Activated naive CD8-positive, alpha-beta T cell treated with anti-CD3 and anti-CD28 coated beads for 36 hours (primary cell): ENCODE measurements at places on chromosomes 3 and 15.

GRCh38 chr3:178518660-178519396, 17.4 kb upstream of the KCNMB2 start:
- no peak for DNase-seq

- no peak for DNase-seq
Observed at GRCh38 chr3:169241991-169242707, 421.4 kb downstream of the MECOM start.

DNA sequence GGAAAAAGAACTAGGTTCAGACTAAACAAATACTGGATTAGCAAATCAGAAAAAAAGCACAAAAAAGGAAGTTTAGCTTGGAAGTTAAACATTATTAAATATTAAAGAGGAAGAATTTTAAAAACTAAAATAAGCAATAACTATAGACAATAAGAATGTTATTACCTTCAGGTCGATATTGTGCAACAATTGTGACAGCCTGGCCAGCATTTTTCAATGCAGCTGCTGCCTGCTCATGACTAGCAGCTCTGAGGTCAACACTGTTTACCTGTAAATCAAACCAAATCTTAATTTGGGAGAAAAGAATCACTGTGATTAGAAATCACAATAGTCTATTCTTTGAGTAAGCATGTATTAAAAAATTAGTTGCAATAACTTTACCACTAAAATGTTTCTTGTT, 75.1 kb upstream of the MELTF start:
- DNase-seq, result no peak

- DNase-seq, result no peak
Observed at GRCh38 chr15:57556040-57556439, 35.7 kb upstream of the MYZAP start.

DNA sequence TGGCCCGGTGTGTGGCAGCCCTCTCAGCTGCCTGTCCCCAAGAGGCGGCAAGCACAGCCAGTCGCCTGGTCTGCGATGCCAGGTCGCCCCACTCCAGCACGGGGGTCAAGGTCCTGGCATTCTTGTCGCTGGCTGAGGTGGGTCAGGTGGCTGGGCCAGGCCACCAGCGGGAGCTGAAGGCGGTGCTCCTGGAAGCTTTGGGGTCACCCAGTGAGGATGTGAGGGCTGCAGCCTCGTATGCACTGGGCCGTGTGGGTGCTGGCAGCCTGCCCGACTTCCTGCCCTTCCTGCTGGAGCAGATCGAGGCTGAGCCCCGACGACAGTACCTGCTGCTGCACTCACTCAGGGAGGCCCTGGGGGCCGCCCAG, 20.8 kb downstream of the CAND2 start:
- no peak for DNase-seq

DNA sequence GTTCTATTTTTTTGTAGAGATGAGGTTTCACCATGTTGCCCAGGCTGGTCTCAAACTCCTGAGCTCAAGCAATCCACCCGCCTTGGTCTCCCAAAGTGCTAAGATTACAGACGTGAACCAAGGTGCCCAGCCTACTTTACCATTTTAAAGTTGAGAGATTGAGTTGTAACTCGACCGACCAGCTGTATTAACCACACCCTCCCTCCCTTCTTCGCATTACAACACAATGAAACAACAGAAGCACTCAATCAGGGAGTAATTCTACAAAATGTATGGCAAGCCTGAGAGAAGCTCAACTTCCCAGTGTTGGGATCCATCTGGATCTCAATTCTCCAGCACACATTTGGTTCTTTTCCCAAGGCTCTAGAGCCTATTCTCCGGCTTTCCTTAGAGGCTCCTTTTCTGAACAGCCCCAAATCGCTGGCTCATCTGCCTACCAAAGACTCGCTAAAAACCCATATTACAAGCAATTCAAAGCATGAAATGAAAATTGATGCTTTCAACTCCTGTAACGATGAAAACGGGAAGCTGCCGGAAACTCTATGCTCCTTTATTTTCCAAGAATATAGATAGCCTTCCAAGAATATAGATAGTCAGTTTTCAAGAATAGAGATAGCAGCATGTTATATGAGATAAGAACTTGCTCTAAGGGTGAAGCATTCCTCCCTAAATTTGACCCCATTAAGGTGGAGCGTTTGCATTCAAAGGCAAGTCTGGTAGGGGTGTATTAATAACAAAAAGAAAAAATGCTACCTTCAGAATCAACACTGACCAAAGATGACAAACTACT, 450.9 kb downstream of the MAGI1 start:
- DNase-seq, result no peak

DNA sequence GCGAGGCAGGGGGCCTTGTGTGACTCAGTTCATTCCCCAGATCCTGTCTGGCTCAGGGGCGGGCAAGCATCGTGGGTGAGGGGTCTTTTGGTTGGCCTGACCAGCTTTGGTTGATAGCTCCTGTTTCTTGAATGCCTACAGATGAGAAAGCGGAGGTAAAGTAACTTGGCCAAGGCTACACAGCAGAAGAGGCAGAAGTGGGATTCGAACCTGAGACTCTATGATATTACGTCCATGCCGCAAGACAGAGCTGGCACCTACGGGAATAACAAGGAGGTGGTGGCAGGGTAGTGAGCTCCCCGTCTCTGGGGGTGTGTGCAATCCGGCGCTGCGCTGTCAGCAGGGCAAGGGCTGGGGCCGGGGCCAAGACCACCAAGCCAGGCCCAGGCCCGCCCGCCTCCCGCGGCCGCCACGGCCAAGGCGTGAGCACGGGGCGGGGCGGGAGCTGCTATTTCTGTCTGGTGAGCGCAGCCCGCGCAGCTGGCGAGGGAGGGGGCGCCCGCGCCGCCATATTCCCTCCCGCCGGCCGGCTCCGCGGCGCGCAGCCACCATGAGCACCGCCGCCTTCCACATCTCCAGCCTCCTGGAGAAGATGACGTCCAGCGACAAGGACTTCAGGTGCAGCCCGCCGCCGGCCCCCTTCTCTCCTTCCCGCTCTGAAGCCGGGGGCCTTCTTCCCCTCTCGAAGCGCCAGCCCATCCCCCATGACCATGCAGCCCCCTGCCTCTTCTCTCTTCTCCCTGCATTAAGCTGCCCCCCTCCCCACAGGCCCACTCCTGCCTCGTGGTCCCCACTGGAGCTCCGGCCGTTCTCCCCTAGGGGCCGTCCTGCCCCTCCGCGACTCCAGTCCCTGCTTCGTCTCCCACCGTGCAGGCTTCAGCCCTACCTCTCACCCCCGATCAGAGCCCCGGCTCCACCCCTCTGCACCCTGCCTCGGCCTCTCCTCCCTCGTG, at the start of gene CAND2:
Gene CAND2 (plus strand): TSS at position 510 of the 953 bp plus-strand sequence. CDS start 41 bp downstream, at position 551.
- peak; percentile 56 for DNase-seq

DNA sequence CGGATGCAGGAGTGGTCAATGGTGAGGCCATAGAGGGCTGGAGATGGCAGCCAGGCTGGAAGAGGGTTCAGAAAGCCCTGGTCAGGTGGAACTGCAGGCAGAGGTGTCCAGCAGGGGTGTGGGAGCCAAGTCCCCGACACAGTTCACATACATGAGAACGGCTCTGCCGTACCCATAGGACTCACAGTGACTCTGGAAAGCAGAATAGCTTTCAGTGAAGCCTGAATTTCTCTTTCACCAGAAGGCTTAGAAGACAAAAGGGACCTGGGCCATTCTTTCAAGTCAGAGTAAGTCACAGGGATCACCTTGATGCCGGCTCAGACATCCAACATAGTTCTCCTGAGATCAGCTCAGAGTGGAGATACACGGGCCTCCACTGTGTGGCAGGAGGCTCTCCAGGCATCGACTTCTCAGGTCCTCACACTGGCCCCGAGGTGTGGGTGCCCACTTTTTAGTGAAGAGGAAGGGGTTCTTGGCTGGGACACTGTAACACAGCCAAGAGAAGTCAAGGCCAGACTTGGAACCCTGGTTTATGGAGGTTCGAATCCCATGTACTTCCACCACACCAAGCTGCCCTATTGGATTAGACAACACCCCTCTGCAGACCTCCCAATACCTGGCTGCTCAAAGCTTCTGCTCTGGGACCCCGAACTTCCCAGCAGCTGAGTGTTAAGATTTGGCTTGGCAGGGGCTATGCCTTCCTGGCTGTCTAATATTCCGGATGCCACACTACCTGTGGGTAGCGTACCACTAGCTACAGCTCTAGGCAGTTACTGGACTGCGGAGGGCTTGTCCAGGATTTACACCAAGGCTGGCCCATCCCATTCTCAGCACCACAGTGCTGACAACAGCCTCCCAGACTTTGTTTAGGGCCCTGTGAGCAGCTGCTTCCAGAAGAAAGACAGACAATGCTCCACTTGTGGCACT, 40.4 kb upstream of the RAB6B start:
- no peak for DNase-seq

DNA sequence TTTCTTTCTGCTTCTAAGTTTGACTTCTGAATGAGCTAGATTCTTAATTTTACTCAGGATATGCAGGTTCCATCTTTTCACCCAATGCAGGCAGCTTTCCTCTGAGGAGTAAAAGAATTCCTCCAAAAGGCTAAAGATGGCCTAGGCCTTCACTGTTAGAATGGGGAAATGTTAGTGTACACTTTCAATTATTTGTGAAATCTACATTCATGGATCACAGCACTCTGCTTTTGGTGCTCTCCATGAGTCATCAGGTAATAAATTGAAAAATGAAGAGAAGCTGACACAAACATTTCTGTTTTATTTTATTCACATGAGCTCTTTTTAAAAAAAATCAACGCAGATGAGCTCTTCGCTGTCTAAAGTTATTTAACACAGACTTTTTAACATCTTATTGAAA, 502.5 kb upstream of the GOLIM4 start:
- no peak for DNase-seq

DNA sequence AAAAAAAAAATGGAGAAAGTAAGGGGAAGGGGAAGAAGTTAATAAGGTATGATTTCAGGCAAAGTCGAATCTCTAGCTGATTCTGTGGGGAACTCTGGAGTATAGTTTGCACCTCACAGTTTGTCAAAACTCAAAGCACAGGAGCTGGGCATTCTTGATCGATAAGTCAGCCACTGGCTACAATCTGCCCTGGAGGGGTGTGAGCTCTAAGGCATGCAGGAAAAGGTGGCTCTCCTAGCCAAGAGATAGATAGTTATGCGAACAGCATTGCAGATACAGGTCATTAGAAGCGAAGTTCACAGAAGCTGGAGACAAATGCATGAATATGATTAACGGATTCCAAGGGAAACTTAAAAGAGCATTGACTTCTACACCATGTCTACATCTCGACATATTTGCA, 952.6 kb downstream of the AGBL1 start:
- no peak for DNase-seq

- DNase-seq, result no peak
Observed at GRCh38 chr3:48433472-48434118, 3.7 kb upstream of the PLXNB1 start.

GRCh38 chr3:100261485-100261903, 702 bp downstream of the TBC1D23 start:
- no peak for DNase-seq

DNA sequence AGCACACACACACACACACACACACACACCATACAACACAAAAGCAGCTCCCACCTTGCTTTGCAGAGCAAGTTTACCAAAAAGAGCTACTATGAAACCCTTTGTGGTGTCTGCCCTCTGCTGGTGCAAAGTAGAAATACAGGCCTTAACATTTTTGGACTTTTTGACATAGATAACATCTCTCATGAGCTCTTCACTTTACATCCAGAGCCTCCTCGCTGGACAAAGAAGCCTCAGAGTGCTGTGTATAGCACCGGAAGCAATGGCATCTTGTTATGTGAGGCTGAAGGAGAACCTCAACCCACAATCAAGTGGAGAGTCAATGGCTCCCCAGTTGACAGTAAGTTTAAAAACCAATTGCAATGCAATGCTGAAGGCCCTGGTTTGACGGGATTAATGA, 157.9 kb downstream of the CHL1 start:
- no peak for DNase-seq

GRCh38 chr15:52234596-52235541, 43.7 kb upstream of the GNB5 start:
- DNase-seq, result no peak

DNA sequence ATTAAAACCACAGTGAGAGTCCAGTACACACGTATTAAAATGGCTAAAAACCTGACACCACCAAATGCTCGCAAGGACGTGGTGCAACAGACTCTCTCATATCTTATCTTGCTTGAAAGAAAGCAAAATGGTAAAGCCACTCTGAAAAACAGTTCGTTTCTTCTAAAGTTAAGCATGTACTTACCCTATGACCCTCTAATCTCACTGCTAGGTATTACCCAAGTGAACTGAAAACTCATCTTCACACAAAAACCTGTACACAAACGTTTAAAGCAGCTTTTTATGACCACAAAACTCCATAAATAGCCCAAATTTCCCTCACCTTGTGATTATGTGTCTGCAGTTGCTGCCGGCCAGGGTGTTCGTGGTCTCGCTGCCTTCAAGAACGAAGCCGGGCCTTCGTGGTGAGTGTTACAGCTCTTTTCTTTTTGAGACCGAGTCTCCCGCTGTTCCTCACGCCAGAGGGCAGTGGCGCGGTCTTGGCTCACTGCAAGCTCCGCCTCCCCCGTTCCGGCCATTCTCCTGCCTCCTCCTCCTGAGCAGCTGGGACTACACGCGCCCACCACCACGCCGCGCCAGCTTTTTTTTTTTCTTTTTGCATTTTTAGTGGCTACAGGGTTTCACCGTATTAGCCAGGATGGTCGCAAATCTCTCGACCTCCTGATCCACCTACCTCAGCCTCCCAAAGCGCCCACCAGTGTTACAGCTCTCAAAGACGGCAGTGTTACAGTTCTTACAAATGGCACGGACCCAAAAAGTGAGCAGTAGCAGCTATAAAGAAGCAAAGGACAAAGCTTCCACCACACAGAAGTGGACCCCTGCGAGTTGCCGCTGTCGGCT, 165.4 kb downstream of the TJP1 start:
- DNase-seq, result no peak

GRCh38 chr3:154969366-154969765, 110.8 kb upstream of the MME start:
- DNase-seq, result no peak

DNA sequence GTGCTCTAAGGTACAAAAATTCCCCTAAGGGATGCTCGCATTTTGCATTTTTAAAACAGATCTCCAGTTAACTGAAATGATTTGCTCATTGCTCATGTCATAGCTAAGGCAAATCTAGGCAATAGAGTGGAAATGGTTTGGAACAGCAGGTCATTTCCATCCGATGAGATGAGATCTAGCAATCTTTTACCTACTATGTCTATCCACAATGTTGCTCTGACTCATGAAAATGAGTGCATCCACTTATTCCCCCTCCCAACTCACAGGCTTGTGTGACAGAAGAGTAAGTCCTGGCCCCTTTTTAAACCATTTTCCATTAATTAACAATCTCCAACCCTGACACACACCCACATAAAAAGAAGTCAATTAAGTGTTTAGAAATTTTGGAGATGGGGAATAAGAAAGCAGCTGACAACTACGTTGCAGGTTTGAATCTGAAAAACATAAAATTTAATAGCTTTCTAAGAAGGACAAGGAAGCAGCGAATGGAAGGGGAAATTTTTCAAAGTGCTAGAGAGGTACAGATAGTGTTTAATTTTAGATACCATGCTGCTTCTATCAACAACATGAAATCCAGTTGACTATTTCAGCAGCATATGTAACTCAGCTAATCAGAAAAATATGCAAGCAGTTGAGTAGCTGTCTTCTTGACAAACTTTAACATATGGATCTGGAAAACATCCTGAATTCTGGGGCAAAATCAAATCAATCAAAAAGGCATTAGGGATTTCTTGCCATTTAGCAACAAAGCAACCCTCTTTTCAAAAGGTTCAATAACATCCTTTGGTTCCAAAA, 112.0 kb downstream of the TMCO5A start:
- DNase-seq, result no peak
